Kidney tubule cell (primary cell): ENCODE measurements at places on chromosomes 5 and 9.

DNA sequence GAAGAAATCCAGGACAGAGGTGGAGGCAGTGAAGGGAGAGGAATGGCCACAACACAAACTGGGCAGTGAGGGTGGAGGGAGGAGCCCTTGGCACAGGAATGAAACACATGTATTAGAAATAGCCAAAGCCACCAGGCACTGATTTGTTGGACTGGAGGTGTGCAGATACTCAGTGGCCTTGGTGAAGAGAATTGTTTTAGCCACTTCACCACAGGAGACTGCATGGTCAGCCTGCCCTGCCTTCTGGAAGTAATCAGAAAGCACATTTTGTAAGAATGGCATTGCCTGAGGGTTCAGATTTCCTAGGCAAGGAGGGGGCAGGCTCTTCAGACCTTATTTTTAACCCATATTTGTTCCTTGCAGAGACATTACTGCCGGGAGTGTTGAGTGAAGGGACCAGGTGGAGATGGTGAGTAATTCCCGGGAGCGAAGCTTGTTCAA lies 2.2 kb downstream of the SGCD start:
- DNase-seq: no peak

GRCh38 chr9:5336688-5337087 lies 3.0 kb downstream of the RLN1 start:
- no peak for DNase-seq

- peak; percentile 97 for DNase-seq
Measured at GRCh38 chr5:149062371-149063016, 368 bp downstream of the SH3TC2 start.

DNA sequence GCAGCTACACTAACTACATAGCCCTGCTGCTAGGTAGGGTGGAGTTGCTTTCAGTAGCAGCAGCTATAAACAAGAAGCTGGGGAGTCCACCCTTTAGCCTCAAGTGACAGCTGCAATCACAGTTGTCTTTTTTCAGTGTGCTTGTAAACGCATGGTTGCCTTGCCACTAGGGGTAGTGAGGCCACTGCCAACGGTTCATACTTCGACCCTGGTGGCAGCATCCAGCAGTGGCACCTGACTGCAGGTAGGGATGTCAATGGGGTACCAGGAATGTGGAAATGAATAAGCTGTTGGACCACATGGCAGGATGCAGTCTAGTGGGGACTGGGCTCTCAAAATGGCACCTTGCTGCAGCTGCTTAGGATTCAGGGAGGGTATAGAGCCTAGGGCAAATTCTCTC lies 367.2 kb downstream of the RASEF start:
- no peak for DNase-seq

- no peak for DNase-seq
Measured at GRCh38 chr5:131984956-131985665, 26.3 kb downstream of the ACSL6 start.

DNA sequence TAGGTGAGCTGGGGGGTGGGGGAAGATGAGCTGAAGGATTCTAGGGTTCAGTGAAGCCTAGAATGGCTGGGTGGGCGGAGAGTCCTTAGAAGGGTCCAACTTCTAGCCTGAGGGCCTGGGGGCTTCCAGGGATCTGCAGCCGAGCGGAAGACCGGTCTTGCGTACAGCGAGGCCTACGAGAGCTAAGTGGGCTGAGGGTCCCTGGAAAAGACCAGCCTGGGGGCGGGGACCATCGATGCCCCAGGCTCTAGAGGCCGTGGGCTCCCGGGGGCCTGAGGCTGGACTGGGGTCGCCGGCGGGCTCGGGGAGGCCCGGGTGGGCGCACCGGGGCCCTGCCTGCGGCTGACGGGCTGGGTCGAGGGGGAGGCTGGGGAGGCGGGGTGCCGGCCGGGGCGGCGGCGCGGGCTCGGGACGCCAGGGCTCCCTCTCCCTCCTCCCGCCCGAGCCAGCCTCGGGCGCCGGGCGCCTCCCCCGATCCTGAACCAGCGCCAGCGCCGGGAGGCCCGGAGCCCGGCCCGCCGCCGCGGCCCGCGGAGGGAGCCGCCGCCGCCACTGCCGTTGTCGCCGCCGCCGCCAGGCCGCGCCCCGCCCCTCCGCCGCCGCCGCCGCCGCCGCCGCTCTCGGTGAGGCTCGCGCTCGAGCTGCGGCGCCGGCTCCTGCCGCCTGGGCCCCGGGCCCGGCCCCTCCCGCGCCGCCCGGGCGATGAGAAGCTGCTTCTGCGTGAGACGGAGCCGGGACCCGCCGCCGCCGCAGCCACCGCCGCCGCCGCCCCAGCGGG lies at the start of gene MVB12B:
MVB12B (plus strand) TSS at position 602 of the 778 bp plus-strand sequence; CDS start at position 703, 101 bp downstream.
- peak; percentile 43 for DNase-seq

DNA sequence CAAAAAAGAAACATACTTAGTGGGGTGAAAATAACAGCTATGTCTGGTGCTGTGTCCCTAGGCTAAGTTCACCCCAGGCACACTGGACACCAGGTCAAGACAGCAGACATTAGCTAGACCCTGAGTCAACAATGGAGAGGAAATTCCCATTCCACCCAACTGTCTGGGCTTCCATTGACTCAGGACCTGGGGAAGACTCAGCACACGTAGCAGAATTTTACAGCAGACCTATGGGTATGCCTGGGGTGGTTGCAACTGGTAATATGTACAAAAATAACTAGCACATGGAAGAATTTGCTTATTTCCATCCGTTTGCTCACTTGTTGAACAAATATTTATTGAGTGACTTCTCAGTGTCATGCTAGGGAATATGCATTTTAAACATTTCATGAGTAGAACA lies 117.0 kb downstream of the GAS1 start:
- peak; percentile 53 for DNase-seq

DNA sequence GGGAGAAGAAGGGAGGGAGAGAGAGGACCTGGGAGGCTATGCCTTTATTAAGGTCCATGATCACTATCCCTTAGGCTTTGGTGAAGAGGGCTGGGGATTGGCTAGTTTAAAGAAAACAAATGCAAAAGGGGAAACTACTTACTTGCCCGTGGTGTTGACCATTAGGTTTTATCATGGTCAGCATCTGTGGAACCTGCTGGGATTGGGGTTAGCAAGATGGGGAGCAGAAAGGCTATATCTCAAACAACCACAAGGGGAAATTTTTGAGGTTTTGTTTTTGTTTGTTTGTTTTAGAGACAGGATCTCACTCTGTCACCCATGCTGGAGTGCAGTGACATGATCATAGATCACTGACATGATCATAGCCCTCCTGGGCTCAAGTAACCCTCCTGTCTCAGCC lies 9.0 kb upstream of the RAD23B start:
- no peak for DNase-seq

DNA sequence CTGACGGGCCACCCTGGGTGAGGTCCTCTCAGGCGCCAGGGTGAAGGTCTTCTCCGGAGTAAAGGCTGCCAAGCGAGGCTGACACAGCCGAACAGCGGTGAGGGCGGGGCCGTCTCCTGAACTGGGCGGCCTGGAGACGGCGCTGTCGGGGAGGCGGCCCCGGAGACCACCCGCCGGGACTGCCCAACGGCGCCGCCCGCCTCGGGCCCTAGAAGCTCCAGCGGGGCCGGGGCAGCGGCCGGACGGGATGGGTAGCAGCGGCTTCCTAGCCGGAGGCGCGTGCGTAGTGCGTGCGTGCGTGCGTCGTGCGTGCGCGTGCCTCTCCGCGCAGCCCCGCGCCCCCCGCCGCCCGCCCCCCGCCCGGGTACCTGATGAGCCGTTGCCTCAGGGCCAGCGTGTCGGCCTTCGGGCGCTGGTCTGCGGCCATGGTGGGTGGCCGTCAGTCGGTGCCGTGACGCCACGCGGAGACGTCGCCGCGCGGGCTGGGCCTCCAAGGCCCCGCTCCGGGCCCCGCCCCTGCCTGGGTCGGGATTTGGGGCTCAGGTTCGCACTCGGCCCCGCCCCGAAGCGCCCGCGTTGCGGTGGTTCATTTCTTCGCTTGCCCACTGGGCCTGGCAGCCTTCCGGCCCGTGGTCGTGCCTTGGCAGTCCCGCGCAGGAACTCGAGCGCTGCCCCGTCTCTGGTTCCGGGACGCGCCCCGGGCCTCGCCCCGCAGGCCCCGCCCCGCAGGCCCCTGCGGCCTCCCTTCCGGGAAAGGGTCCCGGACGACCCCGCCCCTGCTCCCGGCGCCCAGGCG lies at the start of gene PHYKPL:
PHYKPL (minus strand) TSS at position 679 of the 796 bp plus-strand sequence; CDS start at position 427, 252 bp downstream.
- DNase-seq: peak; percentile 69

- DNase-seq: peak; percentile 11
Measured at GRCh38 chr5:16597946-16598694, 18.7 kb downstream of the RETREG1 start.

GRCh38 chr5:82277613-82277986 lies 554 bp downstream of the RPS23 start:
- peak; percentile 19 for DNase-seq

- peak; percentile 61 for DNase-seq
Measured at GRCh38 chr9:36284226-36284625, 26.0 kb upstream of the GNE start.

DNA sequence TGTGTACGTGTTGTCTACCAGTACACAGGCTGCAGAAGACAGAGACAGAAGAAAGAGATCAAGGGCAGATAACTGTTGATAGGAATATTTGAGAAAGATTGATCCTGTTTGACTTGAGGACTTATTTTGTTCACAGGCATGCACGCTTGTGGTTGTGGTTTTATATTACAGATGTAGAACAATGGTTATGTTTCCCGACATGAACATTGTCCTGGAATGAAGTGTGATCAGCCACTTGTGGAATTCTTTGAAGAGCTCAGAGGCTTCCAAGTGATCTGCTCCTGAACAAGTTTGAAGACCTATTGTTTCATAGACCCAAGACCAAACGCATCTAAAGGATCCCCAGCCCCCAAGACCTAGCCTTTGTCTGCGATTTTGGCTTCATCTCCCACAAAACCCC lies 13.7 kb downstream of the TEX53 start:
- DNase-seq: no peak

GRCh38 chr9:116452227-116452626 lies 234.9 kb upstream of the TRIM32 start:
- DNase-seq: no peak

DNA sequence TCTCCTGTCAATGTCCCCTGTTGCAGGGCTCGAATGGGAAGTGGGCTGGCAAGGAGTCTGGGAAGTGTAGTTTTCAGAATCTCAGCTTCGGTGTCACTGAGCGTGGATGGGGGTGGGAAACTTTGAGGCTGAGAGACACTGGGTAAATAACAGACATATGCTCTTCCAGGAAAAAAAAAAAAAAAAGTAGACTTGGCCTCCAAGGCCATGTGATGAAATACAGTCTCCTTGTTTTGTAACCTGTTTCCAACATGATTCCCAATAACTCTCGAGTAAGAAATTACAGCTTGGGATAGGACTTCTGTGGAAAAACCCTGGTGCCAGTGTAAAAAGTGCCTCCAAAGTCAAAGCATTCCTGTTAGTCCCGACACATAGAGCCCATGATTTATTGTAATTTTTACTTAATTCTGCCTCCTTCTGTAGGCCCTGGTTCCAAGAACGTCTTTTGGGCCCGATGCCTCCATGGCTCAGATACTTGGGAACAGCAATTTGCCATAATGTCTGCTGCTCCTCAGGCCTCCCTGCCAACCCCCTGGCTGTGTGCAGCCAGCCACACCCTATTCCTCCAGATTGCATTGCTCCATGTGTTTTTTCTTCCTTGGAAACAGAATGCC lies 119.5 kb upstream of the TNC start:
- DNase-seq: no peak

GRCh38 chr5:132901730-132902129 lies 28.3 kb downstream of the LEAP2 start:
- DNase-seq: no peak

GRCh38 chr5:926417-927171 lies 33.9 kb downstream of the TRIP13 start:
- DNase-seq: peak; percentile 22

- no peak for DNase-seq
Measured at GRCh38 chr9:3434594-3434993, 91.2 kb downstream of the RFX3 start.

DNA sequence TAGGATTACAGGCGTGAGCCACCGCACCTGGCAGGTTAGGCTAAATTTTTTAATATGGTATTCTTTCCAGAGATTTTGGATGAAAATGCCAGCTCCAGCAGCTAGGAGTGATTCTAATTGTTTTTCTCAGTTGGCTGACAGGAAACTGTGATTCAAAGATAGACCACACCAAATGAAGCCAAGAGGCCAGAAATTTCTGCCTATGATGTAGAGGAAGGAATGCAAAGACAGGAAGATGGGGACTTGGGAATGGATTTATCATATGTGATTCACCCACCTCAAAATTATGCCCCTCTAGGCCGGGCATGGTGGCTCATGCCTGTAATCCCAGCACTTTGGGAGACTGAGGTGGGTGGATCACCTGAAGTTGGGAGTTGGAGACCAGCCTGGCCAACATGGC lies 53.3 kb downstream of the UGCG start:
- peak; percentile 77 for DNase-seq

DNA sequence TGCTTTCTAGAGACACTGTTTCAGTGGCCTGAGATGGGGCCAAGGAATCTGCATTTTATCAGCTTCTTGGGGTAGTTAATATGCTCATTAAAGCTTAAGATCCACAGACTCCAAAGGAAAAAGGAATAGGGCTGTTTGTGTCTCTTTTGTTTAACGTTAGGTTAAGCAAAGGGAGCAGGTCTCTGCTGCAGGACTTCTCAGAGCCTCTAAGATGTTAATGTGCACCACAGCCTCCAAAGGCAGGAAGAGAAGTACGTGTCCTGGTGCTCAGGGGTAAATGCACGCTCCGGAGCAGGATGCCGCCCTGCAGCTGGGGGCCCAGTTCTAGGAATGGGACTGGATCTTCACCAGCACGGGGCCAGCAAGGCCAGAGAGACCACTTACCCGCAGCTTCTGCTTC lies 19.6 kb downstream of the SPARC start:
- no peak for DNase-seq

GRCh38 chr9:95025213-95026147 lies 292.0 kb downstream of the FANCC start:
- DNase-seq: peak; percentile 97

GRCh38 chr9:94800424-94801117 lies 74.1 kb downstream of the AOPEP start:
- no peak for DNase-seq

GRCh38 chr9:135095470-135096407 lies 8.3 kb downstream of the OLFM1 start:
- DNase-seq: no peak

DNA sequence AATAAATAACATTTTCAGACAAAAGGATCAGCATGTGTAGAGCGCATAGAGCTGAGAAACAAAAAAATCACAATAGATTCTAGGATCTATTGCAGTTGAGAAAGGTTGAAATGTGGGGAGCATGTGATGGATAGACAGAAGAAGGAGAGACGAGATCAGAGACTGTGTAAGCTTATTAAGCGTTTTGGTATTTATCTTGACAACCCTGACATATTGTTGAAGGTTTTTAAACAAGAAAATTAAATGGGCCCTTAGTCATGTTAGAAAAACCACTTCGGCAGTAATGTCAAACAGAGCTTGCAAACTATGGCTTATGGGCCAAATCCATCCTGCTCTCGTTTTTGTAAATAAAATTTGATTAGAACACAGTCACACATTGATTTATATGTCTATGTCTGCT lies 200.5 kb upstream of the KLF4 start:
- DNase-seq: no peak

- no peak for DNase-seq
Measured at GRCh38 chr5:170519549-170519948, 15.7 kb downstream of the KCNIP1 start.
